ENCODE measurements at places on chromosomes 2 and 18. TPM values are rescaled to one million over a fixed set of nuclear protein-coding genes. Genes with fewer than 3 reads are reported as not detected.

The POTEE gene
- not detected for total RNA-seq

The DLX2 gene
- 0.33 TPM for total RNA-seq

The GALR1 gene
- not detected for total RNA-seq

The LDLRAD4 gene
- 1.8 TPM for total RNA-seq

The ITGB6 gene
- 0.40 TPM for total RNA-seq

The OLA1 gene
- 79.2 TPM for total RNA-seq
